ENCODE measurements at places on chromosomes 11 and 22. TPM values are rescaled to one million over a fixed set of nuclear protein-coding genes. Genes with fewer than 3 reads are reported as not detected.

TNNI2 gene
- not detected for total RNA-seq

TMEM25 gene
- total RNA-seq: 0.17 TPM

FGF19 gene
- 0.03 TPM for total RNA-seq

SLCO2B1 gene
- 4.2 TPM for total RNA-seq

CCDC188 gene
- total RNA-seq: not detected

All from A549 treated with CORT108297 at 1 μM for 4 hours (cell line).